ENCODE measurements at places on chromosomes 12 and 14. TPM values are rescaled to one million over a fixed set of nuclear protein-coding genes. Genes with fewer than 3 reads are reported as not detected.

PTPRB gene
- not detected for total RNA-seq

DNA sequence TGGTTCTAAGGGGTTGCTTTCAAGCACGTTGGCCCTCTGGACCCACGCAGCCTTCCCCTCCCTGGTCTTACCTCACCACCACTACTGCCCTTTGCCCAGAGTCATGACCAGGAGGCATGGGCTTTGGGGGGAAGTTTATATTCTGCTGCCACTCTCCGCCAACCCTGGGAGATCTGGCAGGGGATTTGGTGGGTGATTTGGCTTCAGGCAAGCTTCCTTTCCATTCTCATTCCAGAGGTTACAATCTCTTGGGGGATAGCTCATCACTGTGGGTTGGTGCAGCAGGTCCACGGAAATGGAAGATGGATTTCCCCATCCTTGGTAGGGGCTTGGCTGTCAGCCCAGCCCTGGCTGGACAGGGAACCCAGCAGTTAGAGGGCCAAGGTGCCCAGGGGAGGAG lies 6.3 kb downstream of the PAH start:
- no peak for DNase-seq

DNA sequence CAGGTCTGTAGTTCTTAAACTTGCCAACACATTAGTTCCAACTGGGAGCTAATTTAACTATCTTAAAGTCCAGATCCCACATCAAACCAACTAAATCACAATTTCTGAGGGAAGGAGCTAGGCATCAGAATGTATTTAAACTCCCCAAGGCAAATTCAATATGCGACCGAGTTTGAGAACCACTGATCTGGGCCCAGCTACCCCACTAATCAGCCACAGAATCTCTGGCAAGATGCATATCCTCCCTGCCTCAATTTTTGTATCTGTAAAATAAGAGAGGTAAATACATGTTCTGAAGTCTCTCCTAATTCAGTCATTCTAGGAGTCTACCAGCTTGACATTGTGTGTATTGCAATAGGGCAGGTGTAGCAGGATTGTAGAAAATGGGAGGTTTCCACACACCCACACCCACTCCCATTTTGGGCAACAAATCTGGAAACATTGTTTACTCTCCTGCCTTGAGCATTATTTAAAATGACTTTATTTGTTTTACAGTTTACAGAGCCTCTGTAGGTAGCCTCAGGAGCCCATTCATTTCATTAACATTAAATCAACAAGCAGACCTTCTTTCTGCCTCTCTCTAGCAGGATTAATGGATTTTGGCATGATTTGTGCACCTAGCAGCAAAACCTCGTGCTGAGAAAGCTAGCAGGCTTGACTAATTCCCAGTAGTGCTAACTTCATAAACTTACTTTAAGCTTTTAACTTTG lies 15.6 kb downstream of the LGR5 start:
- DNase-seq: no peak

SLC6A15 gene
- 0.25 TPM for total RNA-seq

DNA sequence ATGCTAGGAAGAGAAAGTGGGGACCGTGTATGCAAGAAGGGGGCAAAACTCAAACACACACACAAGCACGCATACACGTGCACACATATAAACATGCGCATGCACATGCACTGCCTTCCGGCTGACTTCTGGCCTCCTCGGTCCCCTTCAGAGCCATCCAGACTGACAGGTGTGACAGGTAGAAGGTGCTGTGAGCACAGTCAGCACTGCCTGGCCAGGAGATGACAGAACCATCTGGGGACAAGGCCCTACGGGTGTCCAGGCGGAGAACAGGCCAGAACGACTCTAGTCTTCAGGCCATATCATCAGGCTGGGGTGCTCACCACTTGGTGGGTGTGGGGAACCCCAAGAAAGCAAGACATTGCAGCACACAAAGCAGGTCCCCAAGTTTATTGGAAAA lies 7.3 kb downstream of the KRT83 start:
- DNase-seq: no peak

ARHGAP5 gene
- 40.1 TPM for total RNA-seq
